Cerebellum (tissue), 4 donors: ENCODE measurements at places on chromosomes 4 and X. TPM values are rescaled to one million over a fixed set of nuclear protein-coding genes. Genes with fewer than 3 reads are reported as not detected.

The S100P gene
- 0.27 TPM for total RNA-seq

The DOCK11 gene
- 40.2 TPM for total RNA-seq

The HAND2 gene
- not detected for total RNA-seq

The ATP5ME gene
- total RNA-seq = 67.2 TPM

The ATP6AP2 gene
- 96.6 TPM for total RNA-seq

The MAGEB3 gene
- total RNA-seq = not detected

The ASB9 gene
- total RNA-seq = 1.3 TPM

The ADH1C gene
- total RNA-seq = 1.1 TPM

The SYNPO2 gene
- total RNA-seq = 8.8 TPM

The WAS gene
- 0.27 TPM for total RNA-seq

The SMIM10L2A gene
- 6.8 TPM for total RNA-seq

The HSPA4L gene
- 12.2 TPM for total RNA-seq

The TRO gene
- total RNA-seq = 78.4 TPM

The TAF7L gene
- total RNA-seq = not detected

The AKAP14 gene
- 2.4 TPM for total RNA-seq

The CSAG1 gene
- not detected for total RNA-seq

The ODAM gene
- total RNA-seq = not detected

The TLL1 gene
- total RNA-seq = 40.4 TPM

The GLUD2 gene
- total RNA-seq = 5.6 TPM

The FATE1 gene
- not detected for total RNA-seq

The CPZ gene
- 5.0 TPM for total RNA-seq
